ENCODE measurements at places on chromosomes 5 and 9.
A peak's percentile ranks its signal among the peaks of the same experiment; 100 is the strongest.

DNA sequence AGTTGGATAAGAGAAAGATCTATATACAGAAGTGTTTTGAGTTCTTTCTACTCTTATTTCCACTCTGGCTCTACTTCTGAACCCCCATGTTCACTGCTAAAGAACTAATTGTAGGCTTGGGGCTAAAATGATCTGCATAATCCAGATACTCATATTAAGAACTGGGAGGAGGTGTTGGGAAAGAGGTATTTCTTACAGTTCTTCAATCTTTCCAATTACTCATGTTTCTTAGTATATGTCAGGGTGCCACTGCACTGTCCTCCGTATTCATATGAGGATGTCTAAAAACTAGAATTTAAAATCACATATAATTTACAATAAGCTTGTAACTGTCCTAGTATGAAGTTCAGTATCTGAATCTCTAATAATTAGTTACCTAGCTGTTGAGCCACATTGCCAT, 12.7 kb downstream of the NIPBL start:
- DNase-seq, result no peak

- no peak for DNase-seq
Observed at GRCh38 chr5:150507474-150508276, at the start of gene NDST1. NDST1 (plus strand) TSS chr5:150508131; CDS start chr5:150521255, 13,124 bp downstream.

GRCh38 chr9:110997847-110998246, 40.4 kb downstream of the LPAR1 start:
- no peak for DNase-seq

DNA sequence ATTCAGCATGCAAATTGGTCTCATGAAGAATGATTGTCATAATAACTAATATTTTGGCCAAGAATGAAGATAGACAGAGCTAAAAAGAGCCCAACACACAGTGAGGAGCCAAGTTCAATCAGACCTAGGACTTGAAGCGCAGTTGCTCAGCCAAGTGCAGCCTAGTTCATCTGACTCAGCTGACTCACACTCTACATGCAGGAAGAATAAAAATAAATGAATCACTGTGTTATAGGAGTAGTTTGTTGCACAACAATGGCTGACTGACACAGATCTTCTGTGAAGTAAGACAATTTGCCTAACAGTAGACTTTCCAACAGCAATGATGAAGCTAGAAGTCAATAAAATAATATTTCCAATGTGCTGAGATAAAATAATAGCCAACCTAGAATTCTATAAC, 261.5 kb downstream of the CEMIP2 start:
- no peak for DNase-seq

DNA sequence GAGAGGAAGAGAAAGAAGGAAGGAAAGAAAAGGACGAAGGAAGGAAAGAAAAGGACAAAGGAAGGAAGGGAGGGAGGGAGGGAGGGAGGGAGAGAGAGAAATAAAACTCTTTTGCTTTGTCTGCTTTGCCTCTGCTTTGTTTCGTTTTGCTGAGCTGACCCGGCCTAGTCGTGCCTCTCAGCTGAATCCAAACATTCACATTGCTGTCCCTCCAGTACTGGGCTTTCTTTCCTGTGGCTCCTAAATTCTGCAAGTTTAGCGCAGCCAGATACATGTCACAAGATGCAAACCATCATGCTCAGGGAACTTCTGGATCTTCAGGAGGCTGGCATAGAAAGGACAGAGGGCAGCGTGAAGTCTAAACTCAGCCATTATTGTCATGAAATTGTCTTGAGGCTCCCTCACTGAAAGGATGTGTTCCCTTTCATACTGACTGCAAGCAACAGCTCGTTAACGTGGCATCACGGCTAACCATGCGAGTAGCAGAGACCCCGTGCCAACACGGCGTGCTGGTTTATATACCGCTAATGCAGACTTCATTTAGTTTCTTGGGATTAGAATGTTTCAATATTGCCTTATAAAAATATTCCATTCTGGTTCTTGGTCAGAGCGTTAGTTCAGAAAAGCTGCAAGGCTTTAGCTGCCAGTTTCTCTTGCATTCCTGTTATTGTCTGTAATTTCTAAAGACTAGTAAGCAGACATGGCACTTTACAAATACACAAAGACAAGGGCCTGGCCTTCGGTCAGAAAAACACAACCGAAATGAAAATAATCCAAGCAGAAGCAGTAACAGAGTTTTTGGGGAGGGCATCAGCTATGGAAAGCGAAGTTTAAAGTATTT, 94.2 kb downstream of the TMEM174 start:
- DNase-seq, result no peak

DNA sequence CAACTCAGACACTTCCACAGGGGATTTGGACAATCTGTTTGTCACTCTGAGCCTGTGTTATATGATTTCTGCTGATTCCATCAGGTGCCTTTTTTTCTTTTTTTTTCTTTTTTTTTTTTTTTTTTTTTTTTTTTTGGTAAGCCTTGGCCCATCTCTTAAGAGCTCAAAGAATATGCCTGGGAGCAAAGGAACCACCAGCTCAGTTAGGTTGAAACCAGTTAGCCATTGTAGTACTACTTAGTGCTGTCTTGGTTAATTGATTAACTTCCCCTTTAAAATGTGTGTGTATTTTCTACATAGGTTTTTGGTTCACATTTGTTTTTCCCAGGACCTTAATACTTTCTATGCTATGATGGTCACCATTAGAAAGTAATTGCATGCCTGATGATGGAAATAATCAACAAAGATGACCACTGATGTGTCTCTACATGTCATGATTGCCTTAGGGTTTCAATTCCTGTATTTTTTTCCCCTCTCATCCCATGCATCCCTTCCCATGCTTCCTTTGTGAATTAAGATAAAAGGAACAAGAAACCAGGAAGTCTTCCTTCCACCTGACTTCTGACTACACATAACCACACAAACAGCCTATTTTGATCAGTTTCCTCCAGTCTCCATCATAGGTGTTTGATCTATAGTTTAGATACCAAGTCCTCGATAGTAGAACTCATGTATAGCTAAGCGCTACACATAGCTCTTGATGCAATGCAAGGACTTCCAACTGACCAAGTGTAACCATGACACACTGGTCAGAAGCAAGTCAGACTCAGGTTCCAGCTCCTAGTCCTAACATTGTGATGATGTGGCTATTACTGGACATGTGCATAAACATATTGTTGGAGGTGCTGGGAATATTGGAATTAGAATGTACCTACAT, 306.1 kb downstream of the EFNA5 start:
- DNase-seq, result no peak

GRCh38 chr9:98563212-98563907, 145.4 kb downstream of the GABBR2 start:
- DNase-seq, result no peak

GRCh38 chr5:135372654-135373381, 26.2 kb downstream of the MACROH2A1 start:
- no peak for DNase-seq

GRCh38 chr5:53712327-53712726, 151.9 kb downstream of the NDUFS4 start:
- no peak for DNase-seq

DNA sequence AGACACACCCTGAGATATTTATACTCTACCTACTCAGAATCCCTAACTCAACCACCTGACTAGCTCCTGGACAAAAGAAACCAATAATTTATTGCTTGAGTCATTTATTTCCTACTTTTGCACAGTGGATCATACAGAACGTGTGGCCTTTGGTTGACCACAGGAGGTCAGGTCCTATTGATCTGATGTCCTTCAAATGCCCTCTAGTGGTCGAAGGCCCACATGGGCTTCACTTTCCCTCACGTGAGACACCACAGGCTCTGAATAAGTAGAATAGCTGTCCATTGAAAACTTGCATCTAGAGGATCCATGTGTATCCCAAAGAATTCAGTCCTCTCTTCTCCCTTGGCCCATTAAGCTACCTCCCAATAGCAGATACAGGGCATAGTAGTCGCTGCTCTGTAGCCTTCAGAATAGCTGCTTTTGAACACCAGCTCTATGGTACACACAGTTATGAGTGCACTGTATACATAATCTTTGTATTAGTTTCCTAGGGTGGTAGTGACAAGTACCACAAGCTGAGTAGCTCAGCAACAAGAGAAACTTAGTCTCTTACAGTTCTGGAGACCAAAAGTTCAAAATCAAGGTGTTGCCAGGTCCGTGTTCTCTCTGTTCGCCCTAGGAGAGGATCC, 177.6 kb upstream of the SMARCA2 start:
- DNase-seq, result peak; percentile 82

DNA sequence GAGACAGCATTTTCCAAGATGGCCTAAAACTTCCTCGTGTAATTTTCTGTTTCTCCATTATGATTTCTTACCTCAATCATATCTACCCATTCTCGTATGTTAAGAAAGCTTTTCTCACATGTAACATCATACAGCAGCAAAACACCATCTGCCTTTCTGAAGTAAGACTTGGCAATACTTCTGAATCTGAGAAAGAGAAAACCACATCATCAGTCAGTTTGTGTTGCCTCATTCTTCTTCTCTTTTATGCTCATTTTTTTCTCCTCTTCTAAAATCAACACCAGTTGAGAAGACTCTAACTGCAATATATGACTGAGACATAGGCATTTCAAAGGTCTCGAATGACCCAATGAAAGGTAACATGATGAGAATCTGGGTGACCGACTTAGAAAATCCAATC, 66.0 kb downstream of the RASEF start:
- DNase-seq, result no peak

DNA sequence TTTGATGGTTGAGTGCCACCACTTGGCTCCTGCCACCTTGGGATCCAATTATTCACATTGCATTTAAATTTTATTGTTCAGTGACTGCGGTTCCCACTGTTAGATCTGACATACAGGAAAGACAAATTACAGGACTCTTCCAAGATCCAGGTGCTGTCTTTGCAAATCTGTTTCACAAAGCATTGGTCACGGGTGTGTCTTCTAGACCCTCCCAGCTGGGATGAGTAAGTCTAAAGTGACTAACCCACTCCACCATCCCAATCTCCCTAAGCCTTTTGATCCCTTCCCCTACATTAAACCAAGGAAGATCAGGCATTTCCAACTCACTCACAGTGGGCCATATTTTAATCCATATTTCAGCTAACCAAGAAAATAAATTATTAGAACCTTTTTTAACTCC, 1016.3 kb upstream of the CTNND2 start:
- no peak for DNase-seq

- no peak for DNase-seq
Observed at GRCh38 chr5:176671399-176671798, 24.1 kb downstream of the TSPAN17 start.

DNA sequence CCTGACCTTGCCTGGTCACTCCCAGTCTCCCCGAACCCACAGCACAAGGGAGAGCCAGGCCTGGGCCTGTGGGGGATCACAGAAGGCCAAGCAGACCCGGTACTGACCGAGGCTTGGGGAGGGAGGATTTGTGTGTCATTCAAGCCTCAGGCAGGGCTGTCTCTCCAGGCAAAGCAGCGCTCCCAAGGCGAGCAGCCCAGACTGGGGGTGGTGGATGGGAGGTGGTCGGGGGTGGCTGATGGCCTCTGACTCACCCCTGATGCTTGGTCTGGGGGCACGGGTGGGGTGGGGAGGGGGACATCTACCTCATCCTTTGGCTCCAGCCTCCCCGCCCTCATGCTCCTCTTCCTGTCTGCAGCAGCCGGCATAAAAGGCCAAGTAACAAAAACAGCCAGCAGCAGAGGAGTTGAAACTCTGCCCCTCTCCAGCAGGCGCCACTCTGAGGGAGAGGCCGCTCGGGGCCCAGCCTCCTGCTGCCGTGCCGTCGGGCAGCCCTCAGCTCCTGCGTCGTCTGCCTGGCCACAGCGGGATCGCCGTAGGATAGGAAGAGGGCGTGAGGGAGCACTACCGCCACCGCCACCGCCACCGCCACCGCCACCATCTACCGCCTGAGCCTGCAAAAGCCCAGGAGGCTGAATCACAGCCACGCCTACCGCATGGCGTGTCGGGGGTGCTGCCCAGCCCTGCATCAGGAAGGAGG, 166.0 kb downstream of the OLFM1 start:
- peak; percentile 83 for DNase-seq

GRCh38 chr5:55903121-55903701, 52.1 kb downstream of the IL31RA start:
- DNase-seq, result no peak

DNA sequence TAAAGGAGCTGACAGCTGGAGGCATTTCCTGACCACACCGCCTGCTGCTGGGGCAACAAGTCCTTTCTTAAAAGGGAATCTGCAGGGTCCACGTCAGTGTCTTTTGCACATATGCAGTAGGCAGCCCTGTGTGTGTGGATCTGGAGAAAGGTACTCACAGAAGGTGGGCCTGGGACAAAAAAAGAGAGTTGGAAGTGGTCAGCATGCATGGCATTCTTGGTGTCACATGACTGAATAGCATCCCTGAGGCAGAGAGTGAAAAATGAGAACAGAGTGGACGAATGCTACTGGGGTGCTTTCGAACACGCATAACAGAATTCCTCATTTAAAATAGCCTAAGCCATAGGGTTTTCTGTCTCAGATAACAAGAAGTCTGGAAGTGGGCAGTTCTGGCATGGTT, 47.0 kb downstream of the DNAJC21 start:
- DNase-seq, result peak; percentile 66

DNA sequence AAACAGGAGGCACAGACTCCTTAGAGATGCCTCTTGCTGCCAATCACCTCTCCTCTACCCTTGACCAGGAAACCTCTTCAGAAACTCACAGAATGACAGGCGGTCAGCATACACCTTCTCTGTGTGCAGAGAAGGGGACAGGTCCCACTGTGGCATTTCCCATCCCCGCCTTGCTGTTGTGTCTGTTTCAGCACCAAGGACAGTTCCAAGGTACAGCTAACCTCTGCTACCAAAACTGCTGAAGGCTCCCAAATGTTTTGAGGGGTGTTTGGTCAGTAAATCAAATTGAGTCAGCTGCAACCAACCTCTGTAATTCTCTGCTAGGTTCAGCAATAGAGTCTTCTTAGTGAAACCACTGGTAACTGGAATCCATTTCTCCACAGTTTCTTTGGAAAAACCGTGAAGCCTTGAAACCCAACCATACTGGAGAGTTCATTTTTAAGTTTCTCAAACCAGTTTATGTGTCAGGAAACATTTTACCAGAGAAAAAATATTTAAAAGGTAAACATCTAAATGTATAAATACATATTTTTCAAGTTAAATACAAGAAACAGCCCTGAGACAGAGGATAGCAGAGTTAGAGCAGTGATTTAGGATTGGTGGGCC, 122.0 kb downstream of the DRD1 start:
- DNase-seq, result peak; percentile 82

DNA sequence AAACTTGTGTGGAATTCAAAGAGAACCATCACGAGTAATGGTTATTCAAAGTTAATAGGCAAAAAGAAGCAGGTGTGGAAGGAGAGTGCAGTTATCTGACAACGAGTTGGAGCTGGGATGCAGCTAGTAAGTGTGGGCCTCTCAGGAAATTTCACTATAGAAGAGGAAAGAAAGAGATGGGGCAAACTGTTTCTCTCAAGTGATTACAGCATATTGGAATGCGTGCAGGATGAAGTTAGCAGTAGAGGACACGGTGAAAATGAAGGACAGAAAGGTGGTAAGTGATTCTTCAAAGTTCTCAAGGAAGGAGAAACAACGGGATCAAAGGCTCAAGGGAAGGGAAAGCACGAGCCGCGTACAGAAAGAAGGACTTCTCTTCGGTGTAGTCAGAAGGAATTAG, 84.0 kb downstream of the ADAMTS12 start:
- DNase-seq, result no peak
